WERI-Rb-1 (cell line): ENCODE measurements at places on chromosomes 5 and 9.

GRCh38 chr5:139523635-139524445 lies 37.3 kb upstream of the UBE2D2 start:
- no peak for DNase-seq

DNA sequence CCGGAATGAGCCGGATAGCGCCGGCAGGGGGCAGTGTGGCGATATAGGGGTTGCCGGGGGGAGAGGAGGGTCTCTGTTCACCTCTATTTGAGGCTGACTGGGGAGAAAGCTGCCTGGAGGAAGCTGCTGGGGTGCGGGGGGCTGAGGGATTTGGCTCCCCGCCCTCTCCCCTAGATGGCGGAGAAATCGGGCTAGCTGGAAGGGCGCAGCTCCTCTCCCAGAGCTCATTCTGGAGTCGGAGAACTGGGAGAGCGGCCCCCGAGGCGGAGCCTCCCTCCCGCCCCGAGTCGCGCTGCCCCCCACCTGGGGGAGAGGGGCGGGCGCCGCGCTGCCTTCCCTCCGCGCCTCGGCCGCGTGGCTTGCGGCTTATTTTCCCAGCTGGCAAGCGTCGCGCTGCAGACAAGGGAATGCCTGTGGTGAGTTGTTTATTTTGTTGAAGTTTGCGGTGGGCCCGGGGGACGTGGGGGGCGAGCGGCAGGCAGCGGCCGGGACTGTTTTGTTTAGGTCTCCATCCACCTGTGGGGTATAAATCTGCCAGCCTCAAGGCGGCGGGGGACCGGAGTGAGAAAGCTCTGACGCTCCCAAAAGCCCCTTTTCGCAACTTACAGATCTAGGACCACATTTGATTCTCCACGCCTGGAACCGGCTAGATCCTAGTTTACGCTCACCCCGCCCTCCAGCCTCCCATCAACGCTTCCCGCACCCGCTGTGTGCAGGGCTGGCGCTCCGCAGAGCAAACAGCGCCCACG lies 4.1 kb upstream of the RGMB start:
- DNase-seq: peak; percentile 55

GRCh38 chr9:131094622-131095021 lies 1.7 kb upstream of the AIF1L start:
- DNase-seq: no peak

DNA sequence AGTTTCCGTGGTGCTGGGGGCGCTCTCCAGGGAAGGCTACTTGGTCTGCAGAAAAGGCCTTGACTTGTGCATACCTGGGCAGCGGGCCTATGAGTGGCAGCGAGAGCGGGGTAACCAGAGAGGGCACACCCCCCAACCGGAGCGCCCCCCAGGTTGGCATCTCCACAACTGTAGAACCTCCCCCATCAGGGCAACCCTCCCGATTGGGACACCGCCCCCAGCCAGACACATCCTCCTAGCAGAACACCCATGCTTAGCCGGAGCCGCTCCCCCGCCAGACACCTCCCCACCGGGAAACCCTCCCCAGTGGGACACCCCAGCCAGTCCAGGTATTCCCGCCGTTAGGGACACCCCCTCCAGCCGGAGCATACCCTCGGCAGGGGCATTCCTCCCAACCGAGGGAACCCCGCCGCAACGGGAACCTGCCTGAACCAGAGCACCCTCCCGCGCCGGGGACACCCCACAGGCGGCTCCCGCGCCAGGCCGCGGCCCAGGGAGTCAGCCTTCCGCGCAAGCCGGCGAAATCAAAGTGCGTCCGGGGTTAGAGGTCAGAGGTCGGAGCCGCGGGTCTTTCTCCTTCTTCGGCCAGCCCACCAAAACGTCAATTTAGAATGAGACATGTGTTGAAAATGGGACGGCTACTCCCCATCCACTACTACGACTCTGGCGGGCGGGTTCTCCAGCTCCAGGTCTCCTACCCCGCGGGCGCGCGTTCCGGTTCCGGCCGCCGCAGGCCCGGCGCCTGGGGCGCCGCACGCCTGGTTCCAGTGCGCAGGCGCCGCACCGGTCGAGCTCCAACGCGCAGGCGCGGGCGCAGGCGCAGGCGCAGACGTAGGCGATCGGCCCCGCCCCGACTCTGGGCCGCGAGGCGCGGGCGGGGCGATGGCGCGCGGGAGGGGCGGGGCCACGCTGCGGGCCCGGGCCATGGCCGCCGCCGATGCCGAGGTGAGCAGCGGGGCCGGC lies at the start of gene EHMT1:
EHMT1 (plus strand) TSS at position 901 of the 963 bp plus-strand sequence; CDS start at position 925, 24 bp downstream.
- peak; percentile 78 for DNase-seq

DNA sequence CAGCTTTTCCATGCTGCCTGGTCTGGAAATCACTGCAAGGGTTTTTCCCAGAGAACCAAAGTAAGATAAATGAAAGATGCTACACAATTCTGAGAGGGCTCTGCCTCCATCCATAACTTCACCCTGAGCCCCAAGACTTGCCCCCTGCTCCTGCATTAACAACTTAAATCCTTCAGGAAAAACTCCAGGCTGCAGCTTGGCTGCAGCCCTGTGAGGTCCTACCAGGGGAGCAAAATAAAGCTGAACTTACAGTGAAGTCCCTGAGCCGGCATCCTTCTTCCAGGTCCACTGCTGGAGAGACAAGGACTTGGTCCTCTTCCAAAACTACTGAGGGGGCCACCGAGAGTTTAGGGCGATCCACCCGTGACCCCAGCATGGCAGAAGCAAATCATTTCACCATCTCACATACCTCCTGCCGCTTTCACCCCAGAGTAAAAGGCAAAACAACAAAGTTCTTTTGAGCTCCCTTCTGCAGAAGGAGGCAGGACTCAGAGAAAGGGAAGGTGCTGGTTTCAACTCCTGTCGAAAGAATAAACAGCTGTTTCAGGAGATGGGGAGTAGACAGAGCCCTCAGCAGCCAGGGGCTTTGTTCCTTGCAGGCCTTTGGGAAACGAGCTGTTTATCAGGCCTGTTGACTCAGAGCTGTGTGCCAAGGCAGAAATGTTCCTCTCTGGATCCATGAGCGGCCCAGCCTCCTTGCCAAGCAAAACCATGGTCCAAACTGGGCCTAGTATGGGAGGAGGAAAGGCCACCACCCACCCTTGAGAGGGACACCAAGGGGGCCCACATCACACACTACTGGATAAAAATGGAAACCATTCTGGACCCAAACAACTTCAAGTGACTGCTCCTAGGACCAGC lies 20.6 kb downstream of the GGTA1 start:
- DNase-seq: no peak

DNA sequence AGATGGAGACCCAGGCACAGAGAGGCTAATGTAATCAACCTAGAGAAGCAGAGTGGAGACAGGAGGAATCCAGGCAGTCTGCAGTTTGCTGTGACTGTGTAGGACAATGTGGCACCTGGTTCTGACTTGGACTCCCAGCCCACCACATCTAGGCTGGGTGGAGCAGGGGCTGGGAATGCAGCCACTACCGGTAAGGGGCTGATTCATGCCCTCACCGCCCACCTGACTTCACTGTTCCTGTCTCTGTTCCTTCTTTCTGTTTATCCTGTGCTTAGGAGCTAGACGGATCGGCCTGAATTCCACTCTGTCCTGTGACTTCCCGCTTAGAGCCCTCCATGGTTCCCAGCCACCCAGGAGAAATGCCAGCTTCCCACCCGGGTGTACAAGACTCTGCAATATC lies 2.6 kb downstream of the PDLIM4 start:
- peak; percentile 1 for DNase-seq

DNA sequence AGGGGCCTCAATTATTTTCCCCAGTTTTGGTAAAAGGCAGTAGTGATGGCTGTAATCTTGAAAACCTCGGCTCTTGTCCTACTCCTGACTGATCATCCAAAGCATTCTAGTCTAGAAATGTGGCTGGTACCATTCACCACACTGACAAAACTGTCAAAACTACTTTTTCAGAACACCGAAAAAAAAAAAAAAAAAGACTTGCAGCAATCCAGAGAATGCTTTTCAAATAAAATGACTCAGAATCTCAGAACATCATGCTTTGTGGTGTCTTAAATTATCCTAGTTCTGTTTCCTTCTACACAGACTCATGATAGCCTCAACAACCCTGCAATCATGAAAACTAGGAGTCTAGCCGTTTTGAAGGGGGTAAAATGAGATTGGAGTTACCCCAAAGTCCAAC lies 13.4 kb downstream of the SLC28A3 start:
- no peak for DNase-seq

- no peak for DNase-seq
Observed at GRCh38 chr9:136928591-136928990, 15.9 kb downstream of the FBXW5 start.

DNA sequence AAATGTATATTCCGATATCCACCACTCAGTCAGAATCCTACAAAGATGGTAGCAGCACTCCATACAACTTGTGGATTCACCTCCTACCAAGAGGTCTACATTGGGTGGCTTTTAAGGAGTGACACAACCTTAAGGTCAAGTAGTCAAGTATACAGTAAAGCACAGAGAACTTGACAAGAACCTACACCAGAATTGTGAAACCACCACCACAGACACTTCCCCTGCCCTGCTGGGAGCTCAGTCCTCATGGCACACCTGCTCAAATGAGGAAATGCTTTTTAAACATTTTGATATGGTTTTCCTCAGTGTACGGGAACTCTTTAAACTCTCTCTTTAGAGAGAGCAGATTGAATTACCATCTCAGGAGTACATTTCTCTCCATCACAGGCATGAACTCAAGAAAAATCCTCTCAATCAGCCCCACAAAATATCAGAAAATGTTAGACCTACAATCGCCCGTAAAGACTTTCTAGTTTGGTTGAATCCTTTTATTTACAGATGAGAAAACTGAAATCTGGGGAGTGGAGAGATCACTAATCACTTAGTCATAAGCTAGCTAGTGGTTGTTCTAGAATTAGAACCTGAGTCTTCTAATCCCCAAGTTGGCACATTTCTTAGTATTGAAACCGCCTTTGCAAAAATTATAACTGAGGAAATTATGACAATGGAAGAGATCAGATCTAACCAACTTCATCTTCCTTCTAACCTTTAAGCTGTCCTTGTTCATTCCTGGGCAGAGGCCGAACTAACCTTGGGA lies 38.5 kb upstream of the NR4A3 start:
- DNase-seq: no peak

- no peak for DNase-seq
Observed at GRCh38 chr5:149796030-149796429, 65.9 kb downstream of the PPARGC1B start.

GRCh38 chr9:123537809-123538208 lies 181.8 kb downstream of the CRB2 start:
- DNase-seq: no peak

- DNase-seq: no peak
Observed at GRCh38 chr9:137829260-137829996, 48.2 kb upstream of the CACNA1B start.

GRCh38 chr5:177363565-177363964 lies 5.8 kb downstream of the RGS14 start:
- no peak for DNase-seq

DNA sequence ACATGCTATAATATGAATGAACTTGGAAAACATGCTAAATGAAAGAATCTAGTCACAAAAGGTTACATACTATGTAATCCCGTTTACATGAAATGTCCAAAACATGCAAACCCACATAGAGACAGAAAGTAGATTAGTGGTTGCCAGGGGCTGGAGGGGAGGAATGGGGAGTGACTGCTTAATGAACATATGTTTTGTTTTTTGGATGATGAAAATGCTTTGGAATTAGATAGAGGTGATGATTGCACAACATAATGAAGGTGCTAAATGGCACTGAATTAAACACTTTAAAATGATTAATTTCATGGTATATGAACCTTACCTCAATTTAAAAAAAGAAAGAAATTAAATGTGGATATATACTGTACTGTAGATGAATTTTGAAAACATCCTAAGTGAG lies 17.6 kb upstream of the NDFIP1 start:
- DNase-seq: no peak

GRCh38 chr9:137564817-137565411 lies 13.2 kb downstream of the MRPL41 start:
- DNase-seq: no peak

DNA sequence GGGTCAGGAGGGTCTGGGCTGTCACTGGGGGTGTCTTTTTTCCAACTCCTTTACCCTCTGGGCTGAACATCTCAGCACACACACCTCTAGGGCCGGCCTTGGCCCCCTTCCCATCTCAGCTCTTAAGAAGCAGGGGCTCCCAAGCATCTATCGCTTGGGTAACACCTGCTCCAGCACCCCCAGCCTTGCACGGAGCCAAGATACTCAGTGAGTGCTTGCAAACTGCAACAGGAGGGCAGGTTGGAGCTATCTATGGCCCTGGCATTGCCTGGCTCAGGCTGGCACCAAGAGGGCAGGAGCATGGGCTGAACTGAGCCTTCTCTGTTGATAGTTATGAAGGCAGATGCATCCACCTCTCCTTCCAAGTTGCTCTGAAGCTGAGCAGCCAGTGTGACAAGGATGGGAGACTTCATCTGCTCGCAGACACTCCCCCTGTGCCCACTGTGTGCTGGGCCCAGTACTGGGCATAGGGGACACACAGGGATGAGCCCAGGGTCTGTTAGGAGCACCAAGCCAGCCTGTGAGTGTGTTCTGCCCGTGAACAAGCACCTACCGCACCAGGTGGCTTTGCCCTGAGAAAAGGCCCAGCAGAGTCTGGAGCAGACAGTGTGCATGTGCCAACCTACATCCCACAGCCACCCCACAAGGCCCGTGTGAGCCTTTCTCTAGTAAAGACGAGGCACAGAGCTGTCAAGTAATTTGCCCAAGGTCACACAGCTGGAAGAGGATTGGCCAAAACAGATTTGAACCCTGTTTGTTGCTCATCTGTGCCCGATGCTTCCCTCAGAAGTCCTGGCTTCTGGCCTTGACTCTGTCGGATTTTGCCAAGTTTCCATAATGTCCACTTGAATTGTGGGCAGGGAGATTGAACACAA lies 58.2 kb downstream of the PHF2 start:
- no peak for DNase-seq

GRCh38 chr9:113772121-113772810 lies 103.8 kb upstream of the ZNF618 start:
- DNase-seq: no peak

DNA sequence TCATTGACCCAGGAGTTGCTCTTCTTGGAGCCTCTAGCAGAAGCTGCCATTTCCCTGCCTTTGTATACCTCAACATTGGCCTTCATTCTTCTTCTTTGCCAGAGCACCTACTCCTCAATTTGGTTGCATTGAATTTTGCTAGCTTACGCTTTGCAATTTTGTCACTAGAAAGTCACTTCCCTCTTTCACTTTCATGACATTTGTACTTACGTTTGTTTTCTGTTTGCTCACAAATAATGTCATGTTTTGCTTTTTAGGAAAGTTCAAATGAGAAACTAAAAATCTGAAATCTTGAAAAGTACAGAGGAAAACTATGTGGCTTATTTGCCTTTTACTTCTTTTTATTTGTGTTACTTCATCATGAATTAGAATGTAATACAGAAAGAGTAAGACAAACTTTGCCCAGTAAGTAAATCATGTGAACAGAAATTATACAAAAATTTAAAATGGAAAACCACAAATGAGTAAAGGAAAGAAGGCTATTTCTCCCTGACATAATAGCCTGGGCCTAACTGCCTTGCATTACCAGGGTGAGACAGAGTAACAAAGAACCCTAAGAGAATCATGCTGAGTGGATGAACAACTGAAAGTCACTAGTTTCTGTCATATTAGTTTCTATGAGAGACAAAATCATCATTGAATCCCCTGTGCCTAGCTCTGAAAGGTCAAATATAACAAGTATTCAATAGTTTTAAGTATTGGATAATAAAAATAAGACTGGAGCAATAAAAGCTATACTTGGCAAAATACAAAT lies 7.4 kb upstream of the IFNA1 start:
- DNase-seq: no peak
